Inflammatory macrophage treated with lipopolysaccharide for 4 hours (primary cell): ENCODE measurements at places on chromosomes 11 and 22.
A peak's percentile ranks its signal among the peaks of the same experiment; 100 is the strongest.

DNA sequence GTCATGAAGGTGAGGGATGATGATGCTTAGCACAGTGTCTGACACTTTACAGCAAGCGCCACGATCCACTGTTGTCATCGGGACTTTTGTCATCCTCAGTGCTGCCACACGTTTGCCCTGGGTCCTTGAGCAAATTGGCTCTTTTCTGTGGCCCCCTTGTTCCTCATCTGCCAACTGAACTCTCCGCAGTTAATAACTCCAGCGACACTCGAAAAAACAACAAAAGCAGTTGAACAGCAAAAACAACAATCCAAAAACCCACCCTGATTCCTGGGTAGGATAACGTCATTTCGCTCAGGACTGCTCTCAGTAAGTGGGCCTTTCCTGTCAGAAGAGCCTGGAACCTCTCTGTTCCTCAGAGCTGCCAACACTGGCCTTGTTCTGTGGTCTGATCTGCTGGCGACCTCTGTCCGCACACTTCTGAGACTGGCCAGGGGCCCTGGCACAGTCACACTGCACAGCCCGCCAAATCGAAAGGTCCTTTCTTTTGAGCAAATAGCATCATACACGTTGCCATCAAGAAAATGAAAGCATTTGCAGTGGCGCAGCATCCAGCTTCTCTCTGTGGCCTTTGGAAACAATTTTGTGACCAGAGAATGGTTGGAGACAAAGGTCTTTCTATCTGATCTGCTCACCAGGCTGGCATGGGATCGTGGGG lies 79.9 kb upstream of the SYT13 start:
- DNase-seq, result no peak

- DNase-seq, result no peak
These were observed 19.6 kb downstream of the SUN2 start for GRCh38 chr22:38736257-38736570.

DNA sequence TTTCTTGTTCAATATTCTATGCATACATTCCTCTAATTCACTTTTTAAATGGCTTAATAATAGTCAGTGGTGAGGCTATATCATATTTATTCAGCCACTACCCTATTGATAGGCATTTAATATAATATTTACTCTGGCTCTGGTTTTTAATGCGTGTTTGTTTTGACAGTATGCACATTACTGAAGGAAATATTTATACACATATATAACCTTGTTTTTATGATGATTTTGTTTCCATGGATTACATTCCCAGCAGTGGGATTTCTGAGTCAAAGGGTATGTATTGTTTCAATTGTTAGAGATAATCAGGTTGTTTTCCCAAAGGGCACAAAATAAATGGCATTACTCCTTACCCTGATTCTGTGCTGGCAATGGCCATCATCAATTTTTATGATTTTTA lies 105.8 kb downstream of the UVRAG start:
- DNase-seq, result no peak

- DNase-seq, result peak; percentile 57
These were observed 73.9 kb upstream of the SEZ6L start for GRCh38 chr22:26095256-26095956.

DNA sequence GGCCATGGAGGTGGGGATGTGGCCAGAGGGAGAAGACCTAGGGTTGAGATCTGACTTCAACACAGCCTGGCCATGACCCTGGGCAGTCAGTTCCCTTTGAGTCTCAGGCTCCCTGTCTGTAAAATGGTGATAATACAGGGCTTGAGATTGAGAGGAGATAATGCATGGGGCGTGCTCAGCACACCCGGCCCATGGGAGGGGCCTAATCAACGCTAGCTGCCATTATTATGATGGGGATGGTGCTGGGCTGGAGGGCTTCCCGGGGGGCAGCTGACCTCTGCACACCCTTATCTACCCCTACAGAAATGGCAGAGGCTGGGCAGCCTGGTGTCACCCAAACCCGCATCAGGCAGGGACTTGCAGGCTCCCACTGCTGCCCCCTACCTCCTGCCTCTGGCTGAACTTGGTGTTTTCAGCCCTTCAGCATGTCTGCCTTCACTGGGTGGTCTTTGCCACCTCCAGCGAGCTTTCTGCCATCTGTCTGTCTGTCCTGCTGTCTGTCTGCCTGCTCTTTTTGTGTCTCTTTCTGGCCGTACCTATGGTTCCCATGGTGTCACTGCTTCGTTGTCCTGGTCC lies 84.5 kb downstream of the CACNA1I start:
- DNase-seq, result no peak

GRCh38 chr22:19098157-19098556 lies 24.1 kb downstream of the DGCR2 start:
- DNase-seq, result no peak

GRCh38 chr11:63491636-63492372 lies 837 bp upstream of the PLAAT5 start:
- no peak for DNase-seq

DNA sequence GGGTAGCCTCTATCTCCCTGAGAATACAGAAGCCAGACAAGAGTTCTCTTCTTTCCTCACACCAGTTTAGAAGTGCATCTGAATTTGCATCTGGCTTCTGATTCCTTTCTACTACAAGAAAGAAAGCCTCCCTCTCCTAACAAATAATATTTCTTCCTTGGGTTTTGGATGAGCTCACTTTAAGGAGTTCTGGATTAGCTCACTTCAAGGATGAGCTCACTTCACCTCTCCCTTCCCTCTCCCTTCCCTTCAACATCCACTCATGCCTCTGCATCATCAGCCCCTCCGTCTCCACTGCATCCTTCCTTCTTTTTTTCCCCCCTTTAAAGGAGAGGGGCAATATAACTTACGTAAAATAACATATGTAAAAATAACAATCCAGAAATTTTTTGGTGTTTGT lies 1.6 kb upstream of the MTNR1B start:
- no peak for DNase-seq

- no peak for DNase-seq
These were observed 231.2 kb downstream of the NTM start for GRCh38 chr11:131601586-131601985.

DNA sequence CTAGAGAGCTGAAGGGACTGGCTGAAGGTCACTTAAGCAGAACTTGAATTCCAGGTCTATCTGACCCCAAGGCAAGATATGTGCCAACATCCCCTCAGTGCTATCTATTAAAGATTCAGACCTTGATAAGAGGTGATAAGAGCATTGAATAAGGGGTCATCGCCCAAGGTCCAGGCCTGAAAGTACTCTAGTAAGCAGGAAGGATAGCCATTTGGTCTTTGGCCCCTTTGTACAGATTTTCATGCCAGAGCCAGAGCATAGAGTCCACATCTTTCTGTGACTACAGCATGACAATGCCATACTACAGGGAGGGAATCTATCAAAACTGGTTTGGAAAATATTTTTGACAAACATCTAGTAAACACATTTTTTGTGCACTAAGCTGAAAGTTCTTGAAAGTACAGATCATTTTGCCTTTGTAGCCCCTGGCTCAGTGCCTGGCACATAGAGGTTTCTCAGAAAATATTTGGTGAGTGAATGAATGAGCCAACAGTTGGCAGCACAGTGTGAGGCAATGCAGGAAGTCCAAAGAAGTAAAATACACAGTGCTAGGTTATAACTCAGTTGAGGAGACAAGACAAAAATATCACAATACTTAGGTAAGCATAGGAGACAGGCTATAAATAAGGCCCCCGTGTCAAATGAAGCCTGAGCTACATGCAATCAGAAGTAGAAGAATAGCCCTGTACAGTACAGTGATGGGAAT lies 15.1 kb upstream of the RRAS2 start:
- DNase-seq, result no peak
